ENCODE measurements at places on chromosomes 4 and X.

GRCh38 chr4:118400356-118400755 is 47.6 kb upstream of the PRSS12 start:
- H3K4me1 ChIP-seq: peaks cover 6% of the 10 kb centered on the region
- no peaks in the 10 kb centered on the region for H3K27me3 ChIP-seq
- no peaks in the 10 kb centered on the region for H3K36me3 ChIP-seq
- no peak overlapping the region for H3K4me3 ChIP-seq
- H3K27ac ChIP-seq: no peak overlapping the region
- no peak for DNase-seq

- no peaks in the 10 kb centered on the region for H3K36me3 ChIP-seq
- no peaks in the 10 kb centered on the region for H3K27me3 ChIP-seq
- no peaks in the 10 kb centered on the region for H3K4me1 ChIP-seq
- no peak overlapping the region for H3K27ac ChIP-seq
Observed at GRCh38 chrX:100913111-100913510, 15.6 kb downstream of the XKRX start.

GRCh38 chrX:38232079-38232686 is 11.5 kb upstream of the SRPX start:
- H3K4me3 ChIP-seq: no peak overlapping the region
- no peaks in the 10 kb centered on the region for H3K4me1 ChIP-seq
- H3K27me3 ChIP-seq: no peaks in the 10 kb centered on the region
- no peak for DNase-seq
- H3K36me3 ChIP-seq: no peaks in the 10 kb centered on the region

GRCh38 chrX:23736030-23736429 is 7.0 kb downstream of the ACOT9 start:
- DNase-seq: no peak
- H3K27ac ChIP-seq: no peak overlapping the region
- H3K27me3 ChIP-seq: no peaks in the 10 kb centered on the region
- H3K4me1 ChIP-seq: peaks cover 9% of the 10 kb centered on the region
- H3K4me3 ChIP-seq: no peak overlapping the region

- H3K4me3 ChIP-seq: no peak overlapping the region
- no peak for DNase-seq
- no peaks in the 10 kb centered on the region for H3K36me3 ChIP-seq
- no peaks in the 10 kb centered on the region for H3K27me3 ChIP-seq
- no peak overlapping the region for H3K27ac ChIP-seq
Observed at GRCh38 chr4:60814549-60814948, 385.6 kb upstream of the ADGRL3 start.

All from hepatocyte (in vitro differentiated cells).